ENCODE measurements at places on chromosomes 3 and 15.

GRCh38 chr15:35209838-35210237, 124.7 kb upstream of the NANOGP8 start:
- DNase-seq = no peak

- no peak for DNase-seq
Observed at GRCh38 chr15:90232941-90233386, 777 bp downstream of the CIB1 start.

DNA sequence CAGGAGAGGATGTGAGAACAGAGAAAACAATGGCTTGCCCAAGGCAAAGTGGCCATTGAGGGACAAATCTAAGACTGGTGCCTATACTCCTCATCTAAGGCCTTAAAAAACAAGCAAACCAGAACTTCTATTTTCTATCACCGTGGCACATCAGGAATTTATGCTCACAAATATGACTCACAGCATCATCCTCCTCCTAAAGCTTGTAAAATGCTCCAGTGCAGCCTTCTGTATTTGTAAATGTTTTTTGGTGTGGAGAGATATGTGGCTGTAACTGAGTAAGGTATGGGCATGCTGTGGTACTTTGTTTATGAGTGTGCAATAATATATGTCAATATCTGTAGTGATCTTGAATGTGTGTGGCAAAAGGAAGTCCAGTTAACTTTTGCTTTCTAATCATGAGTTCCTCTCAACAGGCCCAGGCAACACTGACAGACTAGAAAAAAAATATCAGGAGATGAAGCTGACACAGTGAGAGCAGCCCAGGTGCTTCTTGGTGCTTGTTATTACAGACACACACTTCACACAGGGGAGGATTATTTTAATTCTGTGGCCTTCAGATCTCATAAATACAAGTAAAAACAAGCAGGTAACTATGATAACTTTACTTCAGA, 60.3 kb downstream of the CTNNB1 start:
- DNase-seq = no peak

- DNase-seq = peak; percentile 65
Observed at GRCh38 chr3:187739561-187740332, 5.5 kb downstream of the BCL6 start.

- no peak for DNase-seq
Observed at GRCh38 chr15:59317211-59317610, 55.5 kb downstream of the MYO1E start.

DNA sequence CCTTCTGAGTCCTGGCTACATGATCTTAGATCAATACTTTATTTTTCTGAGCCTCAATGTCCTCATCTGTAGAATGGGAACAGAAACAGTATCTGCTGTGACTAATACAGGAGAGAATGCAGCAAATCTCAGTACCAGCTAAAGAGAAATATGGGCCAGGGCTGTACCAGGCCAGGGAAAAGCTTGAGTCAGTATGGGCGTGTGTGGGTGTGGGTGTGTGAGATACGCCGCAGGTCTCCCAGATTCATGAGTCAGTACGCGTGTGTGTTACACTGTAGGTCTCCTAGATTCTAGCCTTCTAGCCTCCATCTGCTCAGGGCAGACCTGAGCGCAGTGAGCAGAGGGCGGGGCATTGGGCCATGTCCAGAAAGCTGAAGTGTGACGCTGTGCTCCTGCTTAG, 15.2 kb downstream of the GNAI2 start:
- no peak for DNase-seq

GRCh38 chr3:20905210-20905805, 719.3 kb upstream of the SGO1 start:
- no peak for DNase-seq

DNA sequence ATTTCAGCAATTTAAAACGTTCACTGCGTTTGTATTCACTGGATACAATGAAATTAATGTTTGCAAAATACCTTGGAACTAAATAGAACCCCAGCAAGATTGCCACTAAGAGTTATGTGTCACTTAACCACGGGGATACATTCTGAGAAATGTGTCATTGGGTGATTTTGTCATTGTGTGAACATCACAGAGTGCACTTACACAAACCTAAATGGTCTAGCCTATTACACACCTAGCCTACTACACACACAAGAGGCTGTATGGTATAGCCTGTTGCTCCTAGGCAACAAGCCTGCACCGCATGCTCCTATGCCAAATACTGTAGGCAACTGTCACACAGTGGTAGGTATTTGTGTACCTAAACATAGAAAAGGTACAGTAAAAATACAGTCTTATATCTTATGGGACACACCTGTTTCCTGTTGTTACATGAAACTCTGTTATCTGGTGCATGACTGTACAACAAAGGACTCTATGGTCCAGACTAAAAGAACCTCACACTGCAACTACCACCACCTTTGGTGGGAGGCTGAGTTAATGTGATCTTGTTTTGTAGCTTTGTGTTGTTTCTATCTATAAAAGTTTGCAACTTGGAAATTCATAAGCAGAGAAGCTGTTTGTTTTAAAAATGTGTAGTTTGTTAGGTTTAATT, 92.2 kb upstream of the NTRK3 start:
- no peak for DNase-seq

DNA sequence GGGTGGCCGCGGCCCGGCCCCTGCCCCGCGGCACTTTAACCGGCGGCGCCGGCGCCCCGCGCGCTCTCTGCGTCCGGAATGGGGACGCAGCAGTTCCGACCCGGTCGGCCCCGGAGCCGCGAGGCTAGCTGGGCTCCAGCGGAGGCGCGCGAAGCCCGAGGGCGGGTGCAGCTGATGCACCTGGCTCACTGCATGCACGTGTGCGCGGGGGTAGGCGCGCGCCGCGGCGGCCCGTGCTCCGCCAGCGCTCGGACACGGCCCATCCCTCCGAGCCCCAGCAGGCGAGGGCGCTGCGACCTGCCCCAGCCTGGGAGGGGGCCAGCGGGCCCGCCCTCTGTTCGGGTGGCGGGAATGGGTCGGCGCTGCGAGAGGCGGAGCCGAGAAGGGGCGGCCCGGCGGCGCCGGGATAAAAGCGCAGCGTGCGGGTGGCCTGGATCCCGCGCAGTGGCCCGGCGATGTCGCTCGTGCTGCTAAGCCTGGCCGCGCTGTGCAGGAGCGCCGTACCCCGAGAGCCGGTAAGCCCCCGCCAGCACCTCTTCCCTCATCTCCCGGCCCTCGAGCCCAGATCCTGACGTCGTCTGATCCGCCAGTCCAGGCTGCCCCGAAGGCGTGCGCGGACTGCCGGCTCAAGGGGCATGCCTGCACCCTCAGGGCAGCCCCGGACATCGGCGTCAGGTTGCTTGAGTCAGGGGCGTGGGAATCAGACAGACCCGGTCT, at the start of the genes CHDH and IL17RB:
CHDH (minus strand) TSS at position 286 of the 717 bp plus-strand sequence. CDS start 22,411 bp downstream, outside the sequence.
IL17RB (plus strand) TSS at position 435 of the 717 bp plus-strand sequence; CDS start at position 456, 21 bp downstream.
- DNase-seq = no peak

DNA sequence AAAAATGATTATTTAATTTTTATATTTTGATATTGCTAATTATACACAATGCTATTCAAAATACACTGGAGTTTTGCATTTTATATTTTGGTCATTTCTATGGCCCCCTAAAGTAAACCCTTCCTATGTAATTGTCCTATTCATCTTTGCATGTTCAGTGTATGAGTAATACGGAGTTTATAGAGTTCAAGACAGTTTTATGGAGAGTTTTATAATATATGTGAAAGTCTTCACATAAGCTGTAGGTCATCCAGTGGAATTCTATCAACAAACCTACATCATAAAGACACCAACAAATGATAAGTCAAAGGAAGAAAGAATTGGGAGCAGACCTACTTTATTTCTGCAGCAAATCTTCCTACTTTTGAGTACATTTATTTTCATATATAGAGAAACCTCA, 1200.4 kb upstream of the EPHA6 start:
- no peak for DNase-seq

- DNase-seq = no peak
Observed at GRCh38 chr3:45261333-45262110, 35.4 kb upstream of the TMEM158 start.

DNA sequence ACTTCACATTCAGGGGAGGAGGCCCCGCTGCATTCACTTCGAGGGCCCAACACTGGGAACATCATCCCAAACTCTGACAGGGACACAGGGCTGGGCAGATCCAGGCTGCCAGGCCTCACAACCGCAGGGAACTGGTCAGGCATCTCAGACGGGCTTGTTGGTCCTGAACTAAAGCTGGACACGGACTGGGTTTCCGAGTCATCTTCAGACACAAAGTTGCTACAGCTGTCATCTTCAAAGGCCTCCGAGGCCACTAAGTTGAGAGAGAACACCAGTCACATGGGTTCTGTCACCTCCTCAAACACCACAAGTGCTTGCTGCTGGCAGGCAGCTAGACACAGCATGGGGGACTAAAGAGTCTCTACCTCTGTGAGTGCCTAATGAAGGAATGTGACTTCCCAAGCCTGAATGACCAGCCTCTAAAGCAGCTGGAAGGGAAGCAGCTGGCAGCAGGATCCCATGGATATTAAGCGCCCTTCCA, 50.9 kb downstream of the CAPN7 start:
- DNase-seq = no peak

DNA sequence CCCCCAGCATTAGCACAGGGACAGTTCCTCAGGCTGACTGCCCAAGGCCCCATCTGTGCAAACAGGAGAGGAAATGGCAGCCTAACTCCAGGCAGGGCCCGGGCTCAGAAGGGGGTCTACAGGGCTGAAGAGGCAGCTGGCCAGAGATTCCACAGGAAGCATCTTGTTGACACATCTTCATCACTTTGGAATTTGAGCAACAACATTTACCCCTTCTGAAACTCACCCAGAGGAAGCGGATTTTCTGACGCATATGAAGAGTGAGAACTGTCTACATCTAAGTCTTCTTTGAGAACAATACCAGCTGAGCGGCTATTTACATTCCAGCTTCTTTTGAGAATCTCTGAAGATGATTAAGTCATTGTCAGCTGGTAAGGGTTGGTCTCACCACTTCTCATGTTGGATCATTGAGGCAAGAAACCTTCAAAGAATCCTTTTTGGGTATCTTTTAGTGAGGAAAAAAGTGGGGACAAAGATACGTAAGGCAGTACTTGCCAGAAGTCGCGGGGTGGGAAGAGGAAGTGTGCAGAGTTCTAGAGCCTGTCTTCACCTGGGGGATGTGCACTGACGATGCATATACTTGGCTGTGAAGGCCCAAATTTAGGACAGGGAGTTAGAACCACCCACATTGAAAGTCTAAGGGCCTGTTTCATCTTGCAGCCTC, 25.4 kb upstream of the SRP14 start:
- DNase-seq = no peak

DNA sequence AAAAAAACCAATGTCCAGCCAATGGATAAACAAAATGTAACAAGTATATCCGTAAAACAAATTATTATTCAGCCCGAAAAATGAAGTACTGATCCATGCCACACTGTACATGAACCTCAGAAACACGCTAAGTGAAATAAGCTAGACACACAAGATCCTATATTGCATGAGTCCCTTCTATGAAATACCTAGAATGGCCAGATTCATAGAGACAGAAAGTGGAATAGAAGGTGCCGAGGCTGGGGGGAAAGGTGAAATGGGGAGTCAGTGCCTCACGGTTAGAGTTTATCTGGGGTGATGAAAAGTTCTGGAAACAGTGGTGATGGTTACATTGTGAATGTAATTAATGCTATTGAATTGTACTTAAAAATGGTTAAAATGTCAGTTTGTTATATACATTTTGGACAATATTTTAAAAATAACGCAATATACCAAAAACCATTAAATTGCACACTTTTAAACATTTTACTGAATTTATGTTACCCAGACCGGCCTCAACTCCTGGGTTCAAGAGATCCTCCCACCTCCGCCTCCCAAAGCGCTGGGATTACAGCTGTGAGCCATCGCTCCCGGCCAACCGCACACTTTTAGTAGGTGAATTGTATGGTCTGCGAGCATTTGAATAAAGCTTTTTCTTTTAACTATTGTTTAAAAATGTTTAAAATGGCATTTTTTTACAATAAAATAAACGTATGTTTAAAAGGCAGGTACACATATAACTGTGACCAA, 2.1 kb downstream of the RNF168 start:
- no peak for DNase-seq

DNA sequence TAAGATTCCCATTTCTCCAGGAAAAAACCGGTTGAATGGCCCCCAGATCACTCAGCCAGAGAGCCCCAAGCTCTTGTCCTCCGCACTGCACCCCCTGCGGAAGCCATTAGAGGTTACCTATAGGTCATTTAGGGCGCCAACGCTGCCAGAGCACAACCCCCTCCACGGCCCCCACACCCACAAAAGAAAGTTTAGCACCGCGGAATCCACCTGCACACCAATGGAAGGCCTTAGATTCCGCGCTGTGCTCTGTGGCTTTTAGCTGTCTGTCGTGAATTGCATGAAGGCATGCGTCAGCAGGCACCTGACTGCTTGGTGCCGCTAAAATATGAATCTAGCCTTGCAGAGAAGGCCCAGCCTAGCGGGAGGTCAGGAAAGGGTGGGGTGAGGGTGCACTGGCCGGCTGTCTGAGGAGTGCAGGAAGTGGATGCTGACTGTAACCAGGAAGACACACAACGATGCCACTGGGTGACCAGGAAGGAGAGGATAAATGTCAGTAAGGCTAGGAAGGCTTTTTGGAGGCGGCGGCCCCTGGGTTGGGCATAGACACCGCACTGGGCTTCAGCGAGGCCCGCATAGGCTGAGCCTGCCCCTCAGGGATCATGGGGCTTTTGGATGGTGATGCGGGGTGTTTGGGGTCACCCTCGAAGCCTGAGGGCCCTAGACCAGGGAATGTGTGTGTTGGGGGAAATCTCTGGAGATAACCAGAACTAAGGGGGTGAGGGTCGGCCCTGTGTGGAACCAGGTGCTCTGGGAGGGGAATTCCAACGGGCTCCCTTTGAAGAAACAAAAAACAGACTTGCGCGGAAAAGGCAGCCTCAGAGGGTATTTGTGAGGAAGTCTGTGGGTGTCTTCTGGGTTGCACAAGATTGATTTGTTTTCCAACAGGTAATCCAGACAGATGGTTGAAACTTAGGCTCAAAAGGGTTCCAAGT, 976 bp upstream of the NUP210 start:
- peak; percentile 60 for DNase-seq

DNA sequence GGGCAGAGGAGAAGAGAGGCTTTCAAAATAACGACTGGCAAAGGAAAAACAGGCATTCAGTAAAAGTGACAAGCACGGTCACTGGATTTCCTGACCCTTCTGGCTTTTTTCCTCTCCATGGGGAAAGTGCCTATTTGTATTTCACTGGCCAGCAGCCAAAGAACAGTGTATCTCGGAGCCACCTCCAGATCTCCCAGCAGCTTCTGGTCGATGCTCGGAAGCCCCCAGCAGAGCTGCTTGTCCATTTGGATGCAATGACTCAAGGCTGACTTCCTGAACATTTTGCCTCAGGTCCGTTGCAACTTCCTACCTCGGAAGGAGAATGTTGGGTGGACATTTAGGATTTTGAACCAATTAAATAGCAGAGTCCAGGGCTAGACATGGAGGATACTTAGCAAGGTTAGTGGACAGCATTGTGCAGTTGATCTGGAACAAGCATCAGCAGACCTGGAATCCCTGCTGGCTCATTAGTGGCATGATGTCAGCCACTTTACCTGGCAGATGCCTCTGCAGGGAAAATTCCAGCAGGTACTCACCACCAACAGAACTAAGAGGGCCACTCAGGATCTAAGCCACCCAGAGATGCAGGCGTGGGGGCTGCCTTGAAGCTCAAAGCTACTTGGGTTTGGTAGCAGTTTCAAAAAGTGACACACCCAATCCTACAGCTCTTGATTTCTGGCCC, 1.1 kb downstream of the FAM107A start:
- no peak for DNase-seq

Measured in activated CD4-positive, alpha-beta T cell treated with anti-CD3 and anti-CD28 coated beads for 1 hour (primary cell).